Glomerular endothelial cell (primary cell): ENCODE measurements at places on chromosomes 3 and 15. TPM values are rescaled to one million over a fixed set of nuclear protein-coding genes. Genes with fewer than 3 reads are reported as not detected.
A peak's percentile ranks its signal among the peaks of the same experiment; 100 is the strongest.

Gene RPP14
- 6.5 and 9.1 TPM in 2 replicates for total RNA-seq

Gene PP2D1
- total RNA-seq: not detected in 2 replicates

DNA sequence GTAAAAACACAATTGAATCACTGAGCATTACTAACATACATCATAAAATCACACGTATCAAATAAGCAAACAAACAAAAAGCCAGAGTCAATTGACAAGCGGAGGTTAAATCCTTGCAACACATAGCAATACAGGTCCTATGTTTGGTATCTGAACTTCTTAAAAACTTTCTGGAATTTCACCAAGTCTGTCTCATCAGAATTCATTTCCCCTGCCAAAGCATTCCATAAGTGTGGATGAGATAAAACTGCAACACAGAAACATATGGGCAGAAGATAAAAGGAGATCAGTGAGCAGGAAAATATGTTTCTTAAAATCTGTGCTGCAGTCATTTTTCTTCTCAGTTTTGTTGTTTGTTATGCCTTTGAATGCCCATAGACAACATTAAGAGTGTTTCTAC, 1155.5 kb downstream of the TBL1XR1 start:
- no peak for DNase-seq

DNA sequence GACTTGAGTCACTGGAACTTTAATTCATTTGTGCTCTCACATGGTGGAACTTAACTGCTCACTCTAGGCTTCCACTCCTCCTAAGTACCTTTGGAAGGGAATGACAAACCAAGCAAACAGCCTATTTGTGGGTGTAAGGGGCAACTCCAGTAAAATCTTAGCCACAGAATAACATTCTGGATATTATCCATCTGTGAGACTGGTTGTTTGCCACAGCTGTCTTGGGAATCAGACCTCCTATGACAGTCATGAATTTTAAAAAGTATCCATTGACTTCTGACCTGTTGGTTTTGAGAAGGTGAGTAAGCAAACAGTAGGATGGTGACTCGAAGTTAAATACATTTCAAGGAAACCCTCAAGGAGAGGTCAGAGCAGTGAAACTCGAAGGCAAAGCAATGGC, 147.3 kb upstream of the CDIN1 start:
- no peak for DNase-seq

- DNase-seq: peak; percentile 12
These were observed 770.0 kb downstream of the GRM7 start for GRCh38 chr3:7630925-7631324.

DNA sequence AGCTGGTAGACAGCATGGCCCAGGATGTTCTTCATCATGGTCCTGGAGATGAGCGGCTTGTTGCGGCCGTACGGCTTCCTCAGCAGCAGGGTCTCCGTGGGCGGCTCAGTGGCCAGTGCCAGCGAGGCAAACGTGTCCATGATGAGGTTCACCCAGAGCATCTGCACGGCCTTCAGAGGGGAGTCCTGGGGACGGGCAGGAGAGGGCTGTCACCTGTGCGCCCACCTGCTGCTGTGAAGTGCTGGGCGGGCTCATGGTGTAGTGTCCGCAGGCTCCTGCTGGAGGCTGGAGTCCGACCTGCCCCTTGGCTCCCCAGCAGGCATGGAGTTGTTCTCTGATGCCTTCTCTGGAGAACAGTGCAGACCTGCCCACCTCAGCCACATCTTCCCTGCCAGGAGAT, 21.9 kb upstream of the SEC13 start:
- DNase-seq: no peak
